ENCODE measurements at places on chromosomes 5 and 9. TPM values are rescaled to one million over a fixed set of nuclear protein-coding genes. Genes with fewer than 3 reads are reported as not detected.

- no peak overlapping the region for H3K27ac ChIP-seq
- no peaks in the 10 kb centered on the region for H3K27me3 ChIP-seq
- H3K4me1 ChIP-seq, result no peaks in the 10 kb centered on the region
These were observed 496.7 kb downstream of the ENC1 start for GRCh38 chr5:74143721-74144330.

- peaks cover 3% of the 10 kb centered on the region for H3K27me3 ChIP-seq
- H3K4me1 ChIP-seq, result no peaks in the 10 kb centered on the region
- H3K4me3 ChIP-seq, result no peak overlapping the region
These were observed 22.2 kb upstream of the ADAMTS2 start for GRCh38 chr5:179367491-179367890.

DNA sequence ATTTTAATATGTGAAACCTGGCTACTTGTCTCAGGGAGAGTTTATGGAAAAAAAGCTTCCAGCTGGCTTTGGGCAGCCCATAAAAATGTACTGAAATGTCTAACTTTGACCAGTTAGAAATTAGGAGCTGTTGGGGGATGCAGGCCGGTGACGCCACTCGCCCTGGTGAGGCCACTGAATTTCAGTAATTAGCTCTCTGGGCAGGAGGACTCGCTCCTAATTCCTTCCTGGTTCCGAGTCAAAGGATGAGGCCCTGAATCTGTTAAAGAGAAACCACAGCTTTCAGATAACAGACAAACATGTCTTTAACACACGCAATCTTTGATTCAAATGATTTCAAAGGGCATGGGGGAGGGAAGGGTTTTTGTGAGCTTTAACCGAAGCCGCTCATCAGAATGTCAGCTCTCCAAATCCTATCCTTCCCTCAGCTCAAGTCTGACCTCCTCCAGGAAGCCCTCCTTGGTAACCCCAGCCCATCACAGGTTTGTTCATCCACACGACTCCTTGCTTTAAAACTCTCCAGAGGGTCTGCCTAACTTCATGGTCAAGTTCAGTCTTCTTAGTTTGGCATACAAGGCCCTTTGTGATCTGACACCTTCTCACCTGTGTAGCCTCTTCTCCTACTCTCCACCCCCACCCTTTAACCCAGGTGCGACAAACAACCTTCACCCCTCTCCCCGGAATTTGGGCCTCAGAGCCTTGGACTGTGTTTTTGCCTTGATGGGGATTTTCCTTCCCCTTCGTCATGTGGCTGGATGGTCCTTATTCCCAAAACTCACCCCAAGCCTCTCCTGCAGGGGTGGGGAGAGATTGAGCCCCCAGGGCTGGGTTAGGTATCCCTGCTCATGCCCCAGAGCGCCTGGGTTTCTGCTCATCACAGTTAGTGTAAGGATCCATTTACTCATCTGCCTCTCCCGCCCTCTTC, 13.6 kb upstream of the PHF19 start:
- peaks cover 4% of the 10 kb centered on the region for H3K4me1 ChIP-seq
- H3K36me3 ChIP-seq, result no peaks in the 10 kb centered on the region
- H3K27ac ChIP-seq, result no peak overlapping the region

GRCh38 chr9:111294691-111295451, 35.2 kb downstream of the OR2K2 start:
- peaks cover 5% of the 10 kb centered on the region for H3K4me1 ChIP-seq
- H3K27ac ChIP-seq, result no peak overlapping the region
- no peak for DNase-seq
- no peaks in the 10 kb centered on the region for H3K36me3 ChIP-seq
- no peak overlapping the region for H3K4me3 ChIP-seq

GRCh38 chr9:88923092-88923491, 68.2 kb upstream of the S1PR3 start:
- peaks cover 4% of the 10 kb centered on the region for H3K4me1 ChIP-seq
- peaks cover 3% of the 10 kb centered on the region for H3K27me3 ChIP-seq
- DNase-seq, result no peak
- no peak overlapping the region for H3K27ac ChIP-seq
- no peak overlapping the region for H3K4me3 ChIP-seq
- H3K36me3 ChIP-seq, result no peaks in the 10 kb centered on the region

DNA sequence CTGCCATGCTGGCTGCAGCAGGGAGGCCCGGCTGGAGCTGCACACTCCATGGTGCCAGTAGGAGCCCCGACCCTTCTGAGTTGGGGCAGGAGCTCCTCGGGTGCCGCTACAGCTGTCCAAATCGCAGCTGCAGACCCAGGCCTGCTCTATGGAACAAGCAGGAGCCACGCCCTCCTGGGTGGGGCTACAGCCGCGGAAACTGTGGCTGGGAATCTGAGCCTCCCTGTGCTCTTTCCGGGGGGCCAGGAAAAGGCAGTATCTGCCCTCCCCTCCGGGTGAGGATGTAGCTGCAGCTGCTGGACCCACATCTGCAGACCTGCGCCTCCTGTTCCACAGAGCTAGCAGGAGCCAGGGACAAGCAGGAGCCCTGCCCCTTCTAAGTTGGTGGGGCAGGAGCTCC, 278.9 kb upstream of the ACTBL2 start:
- no peaks in the 10 kb centered on the region for H3K4me1 ChIP-seq
- DNase-seq, result no peak
- no peaks in the 10 kb centered on the region for H3K36me3 ChIP-seq

Gene LCN9
- total RNA-seq, result not detected

DNA sequence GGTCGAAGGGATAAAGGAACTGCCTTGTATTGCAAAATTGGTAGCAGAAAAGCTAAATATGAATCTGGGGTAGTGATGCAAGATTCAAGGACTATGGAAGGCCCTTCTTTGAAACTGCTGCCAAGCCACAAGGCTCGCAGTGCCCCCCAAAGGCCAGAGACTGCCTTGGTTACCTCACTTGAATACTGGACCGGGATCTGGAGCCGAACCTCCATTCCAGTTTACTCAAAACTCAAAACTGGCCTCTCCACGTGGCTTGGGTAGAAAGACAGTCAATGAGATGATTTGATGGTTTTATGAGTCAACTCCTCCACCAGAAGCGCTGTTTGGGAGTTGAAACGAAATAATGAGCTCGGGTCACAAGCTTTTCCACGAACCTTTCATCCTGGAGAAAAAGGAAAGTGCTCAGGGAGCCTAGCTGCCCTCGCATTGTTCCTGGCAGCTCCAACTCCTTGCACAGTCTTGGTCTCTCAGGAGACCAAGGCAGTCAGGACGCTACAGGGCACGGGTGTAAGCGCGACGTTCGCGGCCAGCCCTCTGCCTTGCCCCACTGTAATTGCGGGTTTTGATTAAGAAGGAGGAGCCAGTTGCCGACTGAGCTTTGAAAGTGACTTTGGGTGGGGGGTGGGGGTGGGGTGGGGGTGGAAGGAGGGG, 2.8 kb downstream of the ST8SIA4 start:
- H3K27ac ChIP-seq, result no peak overlapping the region
- no peaks in the 10 kb centered on the region for H3K36me3 ChIP-seq
- H3K4me1 ChIP-seq, result no peaks in the 10 kb centered on the region
- H3K27me3 ChIP-seq, result peaks cover 26% of the 10 kb centered on the region
- no peak for DNase-seq

Gene GCNT4
- 1.8 TPM for total RNA-seq

Gene PCDHGA8
- 2.2 TPM for total RNA-seq

GRCh38 chr9:35577486-35577885, 27.6 kb upstream of the TESK1 start:
- H3K27me3 ChIP-seq, result peaks cover 8% of the 10 kb centered on the region
- H3K4me3 ChIP-seq, result no peak overlapping the region
- H3K36me3 ChIP-seq, result no peaks in the 10 kb centered on the region
- H3K4me1 ChIP-seq, result no peaks in the 10 kb centered on the region

- H3K27ac ChIP-seq, result no peak overlapping the region
- no peaks in the 10 kb centered on the region for H3K4me1 ChIP-seq
- H3K4me3 ChIP-seq, result no peak overlapping the region
- H3K36me3 ChIP-seq, result no peaks in the 10 kb centered on the region
- DNase-seq, result no peak
These were observed 109.0 kb downstream of the FAM174A start for GRCh38 chr5:100644185-100644584.

- no peaks in the 10 kb centered on the region for H3K4me1 ChIP-seq
- no peaks in the 10 kb centered on the region for H3K27me3 ChIP-seq
- no peak for DNase-seq
- peaks cover 19% of the 10 kb centered on the region for H3K36me3 ChIP-seq
- H3K4me3 ChIP-seq, result no peak overlapping the region
- no peak overlapping the region for H3K27ac ChIP-seq
These were observed 23.5 kb upstream of the EIF4EBP3 start for GRCh38 chr5:140524003-140524402.

Gene PPP3R2
- not detected for total RNA-seq

GRCh38 chr5:17064241-17064640, 128.2 kb upstream of the MYO10 start:
- no peak overlapping the region for H3K27ac ChIP-seq
- peaks cover 2% of the 10 kb centered on the region for H3K4me1 ChIP-seq
- H3K27me3 ChIP-seq, result no peaks in the 10 kb centered on the region
- H3K36me3 ChIP-seq, result no peaks in the 10 kb centered on the region
- no peak for DNase-seq

DNA sequence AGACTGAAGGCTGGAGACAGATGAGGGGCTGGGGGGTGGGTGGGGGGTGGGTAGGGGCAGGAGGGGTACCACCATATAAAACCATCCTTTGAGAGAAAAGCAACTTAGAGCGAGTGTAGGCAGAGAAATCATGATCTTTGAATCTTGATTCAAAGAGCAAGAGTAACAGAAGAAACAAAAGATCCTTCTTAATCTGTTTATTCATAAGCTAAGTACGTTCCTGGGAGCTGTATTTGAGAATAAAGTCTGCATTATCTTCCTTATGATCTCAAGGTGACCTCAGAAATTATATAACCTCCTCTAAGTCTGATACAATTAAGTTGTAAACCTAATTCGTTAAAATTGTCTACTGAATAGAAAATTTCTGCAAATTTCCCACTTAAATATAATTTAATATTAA, 558.8 kb downstream of the NR2F1-AS1 start:
- no peak overlapping the region for H3K4me3 ChIP-seq
- H3K27ac ChIP-seq, result no peak overlapping the region
- DNase-seq, result no peak
- H3K36me3 ChIP-seq, result no peaks in the 10 kb centered on the region

DNA sequence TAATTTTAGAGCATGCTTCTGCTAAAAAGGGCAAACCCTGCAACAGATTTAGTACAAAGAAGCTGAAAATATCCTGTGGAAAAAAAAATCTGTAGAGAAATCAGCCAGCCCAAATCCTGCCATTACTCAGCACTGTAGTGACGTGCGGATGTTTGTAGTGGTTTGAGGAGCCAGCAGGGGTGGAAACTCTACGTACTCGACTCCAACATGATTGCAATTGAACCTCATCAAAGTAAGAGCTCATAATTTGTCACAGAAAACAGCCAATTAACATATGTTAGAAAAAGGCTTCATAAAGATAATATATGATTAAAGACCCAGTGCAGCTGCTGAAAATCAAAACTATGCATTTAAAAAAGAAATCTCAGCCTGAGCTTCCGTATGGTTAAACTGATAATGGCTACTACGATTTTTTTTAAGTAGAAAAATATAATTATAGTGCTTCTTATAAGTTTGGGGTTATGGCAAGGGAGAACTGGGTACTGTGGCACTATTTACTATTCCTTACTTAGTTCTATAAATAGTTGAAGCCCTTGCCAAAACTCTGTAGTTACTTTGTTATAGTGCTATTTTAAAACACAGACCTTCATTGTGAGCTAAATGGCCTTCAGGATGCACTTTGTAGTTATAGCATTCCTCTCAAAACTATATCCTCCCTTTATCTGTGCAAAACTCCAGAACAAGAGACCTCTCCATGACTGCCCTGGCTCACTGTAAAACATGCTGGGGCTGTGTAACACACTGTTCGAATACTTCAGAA, 49.4 kb downstream of the MEF2C start:
- H3K4me3 ChIP-seq, result no peak overlapping the region
- peak; percentile 74 for DNase-seq
- H3K36me3 ChIP-seq, result no peaks in the 10 kb centered on the region

Gene AK6
- total RNA-seq, result 38.6 TPM

- H3K27me3 ChIP-seq, result no peaks in the 10 kb centered on the region
- no peak overlapping the region for H3K27ac ChIP-seq
- no peak overlapping the region for H3K4me3 ChIP-seq
- H3K36me3 ChIP-seq, result no peaks in the 10 kb centered on the region
- no peak for DNase-seq
These were observed 94.7 kb downstream of the FGF10 start for GRCh38 chr5:44294516-44294915.

DNA sequence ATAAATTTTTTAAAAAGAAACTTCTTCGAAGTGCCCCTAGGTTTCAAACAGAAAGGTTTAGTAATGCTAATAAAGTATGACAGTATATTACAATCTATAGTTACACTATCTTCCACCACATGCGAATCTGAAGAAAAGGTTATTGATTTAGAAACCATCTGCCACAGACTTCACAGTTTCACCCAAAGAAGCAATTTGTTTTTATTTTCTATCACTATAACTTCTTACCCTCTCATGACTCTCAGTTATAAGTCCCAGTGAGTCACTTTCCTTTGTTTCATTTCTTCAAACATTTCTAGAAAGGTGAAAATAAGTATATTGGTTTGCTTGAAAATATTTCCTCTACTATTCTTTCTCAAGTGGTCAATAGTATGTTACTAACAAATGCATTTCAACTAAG, 93.6 kb downstream of the MCTP1 start:
- no peaks in the 10 kb centered on the region for H3K27me3 ChIP-seq
- H3K4me1 ChIP-seq, result no peaks in the 10 kb centered on the region
- no peaks in the 10 kb centered on the region for H3K36me3 ChIP-seq
- no peak overlapping the region for H3K27ac ChIP-seq

DNA sequence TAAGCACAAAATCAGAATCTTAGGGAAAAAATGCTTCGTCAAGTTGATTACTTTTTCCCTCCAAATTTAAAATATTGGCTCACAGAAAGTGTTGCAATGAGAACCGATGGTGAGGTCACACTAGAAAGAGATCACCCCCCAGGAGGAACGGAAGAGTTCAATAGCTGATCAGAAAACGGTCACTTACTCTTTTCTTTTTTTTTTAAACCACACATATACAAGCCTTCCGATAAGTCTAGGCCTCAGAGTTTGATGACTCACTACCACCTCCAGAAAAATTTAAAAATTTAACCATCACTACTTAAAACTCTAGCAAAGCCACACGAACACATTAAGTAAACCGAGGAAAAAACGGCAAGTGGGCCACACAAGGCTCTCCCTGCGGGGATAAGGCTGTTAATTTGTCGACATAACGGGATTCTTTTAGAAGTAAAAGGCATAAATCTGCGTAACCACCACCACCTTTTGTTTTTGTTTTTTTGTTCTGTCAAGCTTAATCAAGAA, 1.2 kb downstream of the SURF4 start:
- H3K36me3 ChIP-seq, result peaks cover 30% of the 10 kb centered on the region
- peak overlapping the region; percentile 69 for H3K4me3 ChIP-seq
- peak; percentile 68 for DNase-seq
- H3K27me3 ChIP-seq, result no peaks in the 10 kb centered on the region
- peak overlapping the region; percentile 89 for H3K27ac ChIP-seq

DNA sequence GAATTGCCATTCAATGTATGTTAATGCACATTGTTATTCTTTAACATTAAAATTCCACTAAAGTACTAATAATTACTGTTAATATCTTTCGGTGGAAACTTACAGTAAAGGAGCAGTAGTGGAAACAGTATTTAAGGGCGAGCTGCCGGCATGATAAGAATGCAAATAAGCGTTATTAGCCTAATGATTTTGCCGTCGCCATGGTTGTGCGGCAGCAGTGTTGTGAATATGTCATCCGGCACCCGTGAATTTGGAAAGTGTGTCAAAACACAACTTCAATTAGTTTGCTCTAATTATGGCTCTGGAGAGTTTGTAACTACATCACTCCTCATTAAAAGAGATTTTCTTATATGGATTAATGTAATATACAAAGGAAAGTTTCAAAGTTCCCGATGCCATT, 81.4 kb downstream of the MVB12B start:
- no peak overlapping the region for H3K27ac ChIP-seq
- no peak for DNase-seq
- no peak overlapping the region for H3K4me3 ChIP-seq
- H3K27me3 ChIP-seq, result no peaks in the 10 kb centered on the region

Gene ACER2
- total RNA-seq, result 1.6 TPM
